ENCODE measurements at places on chromosomes 16 and 17.
A peak's percentile ranks its signal among the peaks of the same experiment; 100 is the strongest.

DNA sequence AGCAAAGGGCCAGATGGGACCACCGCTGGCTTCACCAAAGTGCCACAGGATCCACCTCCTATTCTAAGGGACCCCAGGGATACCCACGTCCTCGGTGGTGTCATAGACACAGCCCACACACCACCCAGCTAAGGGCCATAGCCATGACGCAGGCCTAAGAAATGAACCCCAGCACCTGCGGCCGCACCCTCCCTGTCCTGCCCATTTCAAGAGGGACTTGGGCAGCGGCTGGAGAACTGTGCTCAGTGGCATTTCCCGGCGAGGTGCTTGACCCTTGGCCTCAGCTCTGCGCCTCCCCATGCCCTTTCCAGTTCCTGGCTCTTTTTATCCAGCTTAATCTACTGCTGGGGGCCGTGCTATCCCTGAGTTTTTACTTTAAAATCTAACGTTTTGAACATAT, 27.3 kb downstream of the ZNF778 start:
- DNase-seq, result no peak

DNA sequence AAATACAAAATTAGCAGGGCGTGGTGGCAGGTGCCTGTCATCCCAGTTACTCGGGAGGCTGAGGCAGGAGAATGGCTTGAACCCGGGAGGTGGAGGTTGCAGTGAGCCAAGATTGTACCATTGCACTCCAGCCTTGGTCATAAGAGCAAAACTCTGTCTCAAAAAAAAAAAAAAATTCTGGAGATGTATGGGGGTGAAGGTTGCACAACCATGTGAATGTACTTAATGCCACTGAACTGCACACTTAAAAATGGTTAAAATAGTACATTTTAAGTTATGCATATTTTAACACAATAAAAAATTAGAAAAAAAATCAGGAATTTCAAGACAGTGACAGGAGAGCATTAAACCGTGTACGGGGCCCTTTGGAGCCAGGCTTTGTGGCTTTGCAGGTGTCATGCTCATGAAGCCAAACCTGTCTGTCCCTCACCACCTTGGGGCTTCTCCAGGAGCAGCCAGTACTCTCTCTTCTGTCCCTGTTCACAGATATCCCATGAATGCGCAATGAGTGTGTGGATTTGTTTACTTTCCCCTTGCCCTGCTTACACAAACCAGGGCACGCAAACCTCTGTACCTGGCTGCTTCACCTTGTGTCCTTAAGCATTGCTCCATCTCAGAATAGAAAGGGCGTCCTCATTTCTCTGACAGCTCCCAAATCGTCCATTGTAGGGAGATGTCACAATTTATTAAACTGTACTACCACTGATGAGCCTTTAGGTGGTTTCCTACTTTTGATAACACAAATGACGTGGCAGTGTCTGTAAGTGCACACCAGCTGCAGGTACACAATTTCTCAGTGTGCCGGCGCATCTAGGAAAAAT, 58.2 kb upstream of the CBX4 start:
- no peak for DNase-seq

DNA sequence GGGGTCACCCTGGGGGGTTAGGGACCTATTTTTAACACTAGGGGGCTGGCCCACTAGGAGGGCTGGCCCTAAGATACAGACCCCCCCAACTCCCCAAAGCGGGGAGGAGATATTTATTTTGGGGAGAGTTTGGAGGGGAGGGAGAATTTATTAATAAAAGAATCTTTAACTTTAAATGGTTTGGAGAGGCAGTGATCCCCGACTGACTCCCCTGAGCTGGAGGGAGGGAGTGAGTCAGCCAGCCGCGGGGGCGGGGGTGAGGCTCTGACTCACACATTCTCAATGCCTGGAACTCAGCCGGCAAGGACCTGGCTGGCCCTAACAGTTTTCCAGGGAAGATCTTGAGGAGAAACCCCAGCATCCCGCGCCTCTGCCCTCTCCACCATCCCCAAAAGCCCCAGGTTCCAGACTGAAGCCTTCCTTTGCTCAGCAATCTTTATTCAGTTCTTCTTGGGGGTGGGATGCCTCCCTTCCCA, 1.5 kb downstream of the HCFC1R1 start:
- peak; percentile 72 for DNase-seq

DNA sequence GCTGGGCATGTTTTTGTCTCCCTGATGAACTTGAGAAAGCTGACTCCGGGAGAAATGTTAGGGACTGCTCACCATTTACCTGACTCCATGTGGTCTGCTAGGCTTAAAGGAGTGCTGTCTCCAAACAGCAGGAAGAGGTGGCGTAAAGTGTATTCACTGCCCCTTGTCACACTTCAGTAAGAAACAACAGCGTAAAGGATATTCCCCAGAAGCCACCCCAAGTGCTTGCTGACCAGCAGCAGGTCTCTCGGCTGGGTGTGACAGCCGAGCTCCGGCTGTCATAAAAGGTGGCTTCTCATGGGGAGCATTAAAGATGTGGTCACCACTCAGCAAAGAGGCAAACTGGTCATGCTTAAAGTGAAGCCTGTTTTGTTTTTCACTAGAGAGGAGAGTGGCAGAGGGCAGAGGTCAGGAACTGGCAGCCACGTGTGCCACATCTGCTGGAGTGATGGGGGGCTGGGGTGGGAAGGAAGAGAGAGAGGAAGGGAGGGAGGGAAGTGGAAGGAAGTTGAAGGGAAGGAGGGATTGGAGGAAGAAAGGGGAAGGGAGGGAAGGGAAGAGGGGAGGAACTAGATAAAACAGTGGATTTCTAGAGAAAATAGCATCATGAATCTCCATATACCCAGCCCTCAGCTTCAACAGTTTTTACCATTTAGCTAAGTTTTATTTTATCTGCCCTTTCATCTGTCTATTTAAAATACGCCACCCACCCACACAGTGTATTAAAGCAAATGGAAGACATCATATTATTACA, 119.3 kb downstream of the CLEC16A start:
- no peak for DNase-seq

- DNase-seq, result peak; percentile 60
These were observed 55.5 kb downstream of the SYT17 start for GRCh38 chr16:19223235-19224170.

- peak; percentile 81 for DNase-seq
These were observed 27.3 kb downstream of the USP7 start for GRCh38 chr16:8936421-8936820.

DNA sequence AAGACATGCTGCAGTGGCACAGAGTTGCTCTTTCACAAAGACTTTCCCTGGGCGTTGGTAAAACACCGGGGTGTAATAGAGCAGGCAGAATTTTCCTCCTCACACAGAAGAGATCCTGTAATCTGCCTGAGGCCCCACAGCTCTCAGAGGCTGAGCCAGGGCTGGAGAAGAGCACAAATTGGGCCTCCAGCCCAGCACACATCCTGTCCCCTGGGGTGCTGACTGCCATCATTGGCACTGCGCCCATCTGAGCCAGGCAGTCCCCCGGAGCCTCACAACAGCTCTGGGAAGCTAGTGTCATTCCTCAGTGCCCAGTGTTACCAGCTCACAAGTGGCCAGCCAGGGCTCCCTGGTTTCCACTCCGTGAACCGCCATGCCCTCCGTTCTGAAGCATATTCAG, 119.4 kb downstream of the SOCS1 start:
- no peak for DNase-seq

- DNase-seq, result no peak
These were observed 31.7 kb downstream of the TOM1L2 start for GRCh38 chr17:17940441-17940911.

- no peak for DNase-seq
These were observed 11.8 kb upstream of the TMEM98 start for GRCh38 chr17:32916134-32916533.

DNA sequence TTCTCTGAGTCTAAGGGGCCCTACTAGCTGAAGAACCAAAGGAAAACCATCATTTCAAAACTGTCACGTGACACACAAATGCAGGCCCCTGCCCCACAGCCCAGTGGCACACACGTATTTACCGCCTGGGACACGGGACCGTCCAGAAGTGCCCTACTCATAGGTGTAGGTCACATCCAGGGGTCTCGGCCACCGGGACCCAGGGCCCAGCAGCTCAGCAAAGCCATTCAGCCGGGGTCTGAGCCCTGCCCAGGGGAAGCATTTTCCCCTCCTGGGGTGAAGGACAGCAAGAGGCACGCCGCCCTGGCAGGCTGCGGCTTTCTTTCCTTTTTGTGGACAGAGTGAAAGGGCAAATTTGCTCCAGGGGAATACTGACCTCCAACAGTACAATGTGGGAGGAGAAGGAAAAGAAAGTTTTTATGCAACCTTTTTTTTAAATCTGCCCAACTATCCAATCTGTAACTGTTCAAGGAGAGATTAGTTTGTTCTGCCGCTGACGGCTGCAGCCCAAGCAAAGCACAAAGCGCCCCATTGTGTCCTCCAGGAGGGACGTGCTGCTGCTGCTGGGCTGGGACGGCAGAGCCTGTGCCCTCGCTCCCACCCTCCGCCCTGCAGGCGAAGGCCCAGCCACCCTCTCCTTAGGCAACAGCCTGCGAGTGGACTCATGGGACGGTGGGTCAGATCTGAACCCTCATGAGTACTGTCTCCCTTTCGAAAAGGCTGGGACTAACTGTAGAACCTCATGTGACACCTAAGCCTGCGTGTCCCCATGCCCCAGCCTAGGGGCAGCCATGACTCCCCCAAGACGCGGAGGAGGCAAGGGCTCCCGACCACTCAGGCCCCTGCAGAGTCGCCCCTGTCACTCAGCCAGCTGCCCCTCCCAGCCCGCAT, 21.3 kb downstream of the SLC7A5 start:
- DNase-seq, result no peak

GRCh38 chr16:78437352-78437968, 338.0 kb downstream of the WWOX start:
- DNase-seq, result peak; percentile 21

DNA sequence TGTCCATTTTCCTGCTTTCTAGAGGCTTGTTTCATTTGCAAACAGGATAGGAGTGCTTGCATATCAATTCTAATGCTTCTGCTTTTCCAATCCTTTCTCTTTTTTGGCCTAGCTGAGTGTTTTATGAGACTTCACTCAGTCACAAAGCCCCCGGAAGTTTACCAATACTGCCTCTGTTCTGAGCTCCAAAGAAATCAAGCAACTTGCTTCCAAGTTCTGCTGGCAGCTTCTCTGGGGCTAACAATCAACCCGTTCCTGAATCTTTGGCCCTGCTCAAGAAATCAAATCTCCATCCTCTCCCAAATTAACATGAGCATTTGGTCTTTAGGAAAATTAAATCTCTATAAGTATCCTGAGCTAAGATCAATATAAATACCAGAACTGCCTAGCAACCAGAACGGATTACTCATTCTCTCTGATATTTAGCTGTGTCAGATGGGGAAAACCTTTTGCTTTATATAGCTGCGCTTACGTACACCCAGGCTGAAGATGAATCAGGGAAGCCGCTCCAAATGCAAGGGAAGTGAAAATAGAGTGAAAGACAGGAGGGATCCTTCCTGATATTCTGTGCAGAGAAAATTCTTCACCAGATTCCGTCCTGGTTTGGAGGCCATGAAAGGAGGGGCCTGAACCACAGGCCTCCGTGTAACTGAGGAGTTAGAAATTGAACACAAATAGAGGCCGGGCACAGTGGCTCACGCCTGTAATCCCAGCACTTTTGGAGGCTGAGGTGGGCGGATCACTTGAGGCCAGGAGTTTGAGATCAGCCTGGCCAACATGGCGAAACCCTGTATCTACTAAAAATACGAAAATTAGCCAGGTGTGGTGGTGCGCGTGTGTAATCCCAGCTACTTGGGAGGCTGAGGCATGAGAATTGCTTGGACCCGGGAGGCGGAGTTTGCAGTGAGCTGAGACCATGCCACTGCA, 23.3 kb upstream of the GRB2 start:
- DNase-seq, result no peak

GRCh38 chr17:4744999-4745969, 5.6 kb upstream of the CXCL16 start:
- DNase-seq, result no peak

GRCh38 chr16:87196231-87196630, 121.0 kb downstream of the C16orf95 start:
- no peak for DNase-seq

- peak; percentile 85 for DNase-seq
These were observed 30.8 kb downstream of the USP10 start for GRCh38 chr16:84730406-84731106.

- DNase-seq, result peak; percentile 65
These were observed 9.9 kb downstream of the CMTM2 start for GRCh38 chr16:66588981-66589713.

DNA sequence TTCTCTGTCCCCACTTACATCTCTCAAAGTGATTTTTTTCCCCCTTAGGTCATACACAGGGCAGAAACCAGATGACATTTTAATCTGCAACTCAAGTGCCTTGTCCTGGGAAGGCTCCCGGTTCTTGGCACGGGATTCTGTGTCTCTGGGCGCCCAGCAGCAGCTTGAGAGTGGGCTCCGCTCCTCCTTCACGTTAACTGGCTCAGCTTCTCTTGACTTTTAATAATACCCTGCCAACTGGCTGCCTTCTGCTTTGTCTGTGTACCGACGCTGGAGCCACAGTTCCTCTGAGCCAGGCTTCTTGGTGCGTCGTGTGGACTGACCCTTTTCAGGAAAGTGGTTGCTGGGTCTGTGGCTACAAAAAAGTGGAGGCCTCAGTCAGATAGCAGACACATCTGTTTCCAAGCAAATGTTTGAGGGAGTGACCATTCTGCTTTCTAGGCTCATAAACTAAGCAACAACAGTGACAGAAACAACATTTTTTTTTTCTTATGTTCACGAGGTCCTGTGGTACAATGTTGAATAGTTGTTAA, 64.9 kb downstream of the IRF8 start:
- no peak for DNase-seq

- no peak for DNase-seq
These were observed 116.8 kb upstream of the CREBBP start for GRCh38 chr16:3997231-3997841.

- DNase-seq, result no peak
These were observed 63.6 kb downstream of the MAF start for GRCh38 chr16:79536958-79537357.

- peak; percentile 88 for DNase-seq
These were observed 23.6 kb downstream of the ALOX15B start for GRCh38 chr17:8062435-8062806.

DNA sequence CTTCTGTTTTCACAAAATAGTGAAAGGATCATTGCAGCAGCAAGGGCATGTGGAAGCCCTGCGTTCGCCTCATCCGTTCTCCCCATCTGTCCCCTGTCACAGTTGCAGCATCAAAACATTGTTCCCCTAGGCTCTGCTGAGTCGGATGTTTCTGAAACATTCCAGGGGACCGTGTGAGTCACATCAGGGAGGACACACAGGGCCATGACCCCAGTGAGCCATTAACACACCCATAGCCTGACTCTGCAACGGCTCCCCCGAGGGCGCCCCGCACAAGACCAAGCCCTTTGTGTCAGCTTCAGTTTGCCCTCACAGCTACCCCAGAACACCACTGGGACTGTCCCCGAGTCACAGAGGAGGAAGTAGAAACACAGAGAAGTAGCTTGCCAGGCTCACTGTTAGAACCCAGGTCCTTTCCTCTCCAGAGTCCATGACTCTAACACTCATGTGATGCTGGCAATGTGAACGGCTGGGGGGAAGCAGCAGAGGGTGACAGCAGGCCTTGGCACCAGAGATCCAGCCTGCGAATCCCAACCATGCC, 63.3 kb upstream of the HSBP1 start:
- no peak for DNase-seq

- DNase-seq, result peak; percentile 48
These were observed 27.4 kb upstream of the SLC38A10 start for GRCh38 chr17:81322271-81323082.
